AG09309 (cell line): ENCODE measurements at places on chromosomes 7 and 10.

GRCh38 chr10:105785721-105786120 lies 1144.6 kb downstream of the SORCS3 start:
- DNase-seq, result no peak

GRCh38 chr10:63700631-63701156 lies 179.5 kb downstream of the REEP3 start:
- no peak for DNase-seq

- no peak for DNase-seq
Observed at GRCh38 chr7:15507708-15508107, 54.1 kb downstream of the AGMO start.

GRCh38 chr10:109912335-109913281 lies 10.7 kb downstream of the XPNPEP1 start:
- DNase-seq, result no peak

DNA sequence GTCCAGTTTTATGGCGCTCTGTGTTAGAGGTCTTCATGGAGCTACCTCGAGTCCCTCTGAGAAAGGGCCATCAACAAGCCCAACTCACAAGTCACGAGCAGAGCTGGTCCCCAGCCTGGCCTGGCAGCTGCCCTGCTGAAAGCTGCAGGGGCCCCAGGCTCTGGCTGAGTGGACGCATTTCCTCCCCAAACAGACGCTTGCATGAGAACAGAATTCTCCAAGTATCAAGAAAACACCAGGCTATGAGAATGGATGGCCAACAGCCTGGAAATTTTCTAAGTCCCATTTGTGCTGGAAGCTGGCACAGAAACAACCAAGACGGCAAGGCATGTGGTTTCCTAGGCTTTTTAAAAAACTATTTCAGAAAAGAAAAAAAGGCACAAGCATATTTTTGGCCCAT lies 114.8 kb downstream of the FAM53B start:
- no peak for DNase-seq

DNA sequence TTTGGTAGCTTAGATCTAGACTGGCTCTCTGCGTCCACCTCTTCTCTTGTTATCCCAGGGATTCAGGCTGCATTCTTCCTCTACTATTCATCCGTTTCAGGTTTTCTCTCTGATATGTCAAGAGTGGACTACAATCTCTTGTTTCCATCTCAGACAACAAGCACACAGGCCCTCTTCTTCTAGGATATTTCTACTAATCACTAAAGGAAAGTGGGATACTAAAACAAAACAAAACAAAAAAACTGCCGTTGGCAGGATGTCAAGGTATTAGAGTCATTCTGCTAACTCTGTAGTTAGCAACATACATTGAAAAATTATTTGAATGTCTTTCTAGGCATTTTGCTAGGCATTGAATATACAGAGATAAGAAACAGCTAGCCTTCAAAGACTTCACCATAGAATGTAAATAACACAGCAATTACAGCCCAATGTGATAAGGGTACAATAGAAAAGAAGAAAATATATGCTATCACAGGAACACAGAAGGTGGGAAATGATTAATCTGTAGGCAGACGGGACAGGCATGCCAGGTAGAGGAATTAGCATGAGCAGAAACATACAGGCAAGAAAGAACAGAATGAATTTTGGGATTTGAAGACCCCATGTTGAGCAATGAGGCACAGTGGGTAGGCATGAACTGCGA lies 210.5 kb downstream of the CSTF2T start:
- DNase-seq, result no peak

GRCh38 chr7:95811846-95812445 lies 39.6 kb downstream of the DYNC1I1 start:
- no peak for DNase-seq

- DNase-seq, result no peak
Observed at GRCh38 chr10:17616403-17617030, 657 bp downstream of the HACD1 start.

DNA sequence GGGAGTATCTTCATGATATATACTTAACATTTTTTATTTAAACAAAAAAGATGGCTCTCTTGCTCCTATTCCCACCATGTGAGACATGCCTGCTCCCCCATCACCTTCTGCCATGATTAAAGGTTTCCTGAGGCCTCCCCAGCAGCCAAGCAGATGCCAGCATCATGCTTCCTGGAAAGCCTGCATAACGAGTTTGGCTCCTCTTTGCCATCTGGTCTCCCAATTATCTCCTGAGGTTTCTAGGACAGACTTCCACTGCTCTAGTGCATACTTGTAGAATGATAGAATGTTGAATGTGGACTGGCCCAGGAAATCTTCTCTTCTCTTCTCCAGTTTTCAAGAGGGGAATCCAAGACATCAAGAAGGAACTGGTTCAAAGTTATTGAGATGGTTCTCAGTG lies 45.9 kb upstream of the ELAPOR2 start:
- DNase-seq, result no peak

GRCh38 chr7:129045682-129046081 lies 9.2 kb downstream of the TNPO3 start:
- DNase-seq, result no peak

DNA sequence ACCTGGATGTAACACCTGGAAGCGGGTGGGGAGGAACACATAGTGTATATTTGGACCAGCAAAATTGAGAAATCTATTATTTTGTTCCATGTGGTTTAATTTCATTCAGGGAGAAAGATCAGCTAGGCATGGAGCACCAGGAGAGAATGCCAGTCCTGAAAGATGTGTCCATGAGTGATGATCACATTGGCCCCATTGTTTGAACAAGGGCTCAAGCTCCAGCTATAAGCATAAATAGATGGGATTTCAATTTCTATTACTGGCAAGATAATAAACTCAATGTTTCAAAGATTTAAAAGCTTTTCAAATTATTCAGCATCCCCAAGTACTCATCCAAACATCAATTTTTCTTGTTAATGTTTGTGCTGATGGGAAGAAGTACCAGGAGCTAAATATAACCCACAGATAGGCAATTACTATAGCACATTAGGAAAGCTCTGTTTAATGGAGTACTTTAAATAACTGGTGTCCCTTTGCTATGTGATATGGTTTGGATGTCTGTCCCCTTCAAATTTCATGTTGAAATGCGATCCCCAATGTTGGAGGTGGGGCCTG lies 275.3 kb upstream of the PHYHIPL start:
- DNase-seq, result no peak
